Retinal pigment epithelial cell (primary cell): ENCODE measurements at places on chromosomes 11 and 22.

DNA sequence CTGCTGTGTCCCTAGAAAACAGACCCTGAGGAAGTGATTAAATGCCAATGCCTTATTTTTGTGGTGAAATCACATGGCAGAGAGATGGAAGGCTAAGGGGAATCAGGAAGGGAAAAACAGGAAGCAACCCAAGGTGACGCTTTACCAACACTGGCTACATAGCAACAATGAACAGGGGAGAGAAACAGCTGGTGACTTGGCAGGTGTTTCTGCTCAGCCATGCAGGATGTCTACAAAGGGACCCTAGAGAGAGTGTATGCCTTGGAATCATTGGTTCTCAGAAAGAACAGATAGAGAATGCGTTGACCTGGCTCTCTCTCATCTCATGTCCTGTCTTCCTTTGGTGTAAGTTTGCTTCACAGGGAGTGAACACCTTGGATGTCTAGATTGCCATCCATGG is 911.9 kb downstream of the OPCML start:
- DNase-seq = no peak

DNA sequence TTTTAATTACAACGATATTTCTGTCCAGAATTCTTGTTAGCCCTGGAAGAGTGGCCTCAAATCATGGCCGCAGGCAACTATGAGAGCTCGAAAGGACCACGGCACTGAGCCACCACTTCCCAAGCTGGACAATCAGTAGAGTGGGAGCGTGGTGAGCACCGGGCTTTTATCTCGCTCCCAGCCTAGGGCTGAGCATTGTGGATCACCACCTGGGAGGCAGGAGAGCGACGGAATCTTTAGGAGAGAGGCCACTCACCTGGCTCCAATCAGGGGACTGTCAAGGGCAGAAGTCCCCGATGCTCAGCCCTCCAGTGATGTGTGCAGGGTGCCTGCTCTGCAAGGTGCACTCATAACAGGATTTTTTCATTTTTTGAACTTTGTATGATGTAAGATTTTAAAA is 377.1 kb upstream of the B3GAT1 start:
- DNase-seq = no peak

GRCh38 chr11:8615291-8616032 is 21.4 kb upstream of the STK33 start:
- no peak for DNase-seq

DNA sequence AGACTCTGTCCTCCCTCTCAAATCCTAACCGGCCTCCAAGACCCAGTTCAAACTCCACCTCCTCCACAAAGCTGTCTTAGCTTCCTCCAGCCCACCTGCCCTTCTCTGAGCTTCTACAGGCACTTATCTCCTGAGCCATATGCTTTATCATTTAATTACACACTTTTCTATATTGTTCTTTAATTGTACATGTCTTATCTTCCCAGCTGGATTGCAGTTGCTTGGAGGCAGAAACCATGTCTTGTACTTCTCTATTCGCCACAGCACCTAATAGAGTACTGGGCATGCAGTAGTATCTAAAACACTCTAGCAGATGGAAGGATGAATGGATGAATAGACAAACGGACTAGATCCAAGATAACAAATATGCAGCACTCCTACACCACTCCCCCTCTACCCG is 11.3 kb downstream of the TRIM29 start:
- DNase-seq = no peak

DNA sequence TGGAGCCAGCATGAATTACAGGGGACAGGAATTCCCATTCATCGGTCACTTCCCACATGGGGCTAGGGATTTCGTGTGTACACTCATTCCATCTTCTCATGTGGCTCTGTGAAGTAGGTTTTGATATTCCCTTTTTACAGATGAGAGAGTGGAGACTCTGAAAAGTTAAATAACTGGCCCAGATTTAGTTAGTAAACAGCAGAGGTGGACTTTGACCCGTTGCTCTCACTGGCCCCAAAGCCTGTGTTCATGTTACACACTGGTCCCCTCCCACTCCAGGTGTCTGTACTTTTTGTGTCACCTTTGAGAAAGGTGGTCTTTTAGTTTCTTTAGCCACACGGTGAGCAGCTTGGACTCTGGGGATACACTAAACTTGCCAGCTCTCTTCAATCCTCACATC is 108.5 kb downstream of the MICAL2 start:
- no peak for DNase-seq

- DNase-seq = no peak
Measured at GRCh38 chr11:62669420-62670161, 1.9 kb upstream of the UQCC3 start.

DNA sequence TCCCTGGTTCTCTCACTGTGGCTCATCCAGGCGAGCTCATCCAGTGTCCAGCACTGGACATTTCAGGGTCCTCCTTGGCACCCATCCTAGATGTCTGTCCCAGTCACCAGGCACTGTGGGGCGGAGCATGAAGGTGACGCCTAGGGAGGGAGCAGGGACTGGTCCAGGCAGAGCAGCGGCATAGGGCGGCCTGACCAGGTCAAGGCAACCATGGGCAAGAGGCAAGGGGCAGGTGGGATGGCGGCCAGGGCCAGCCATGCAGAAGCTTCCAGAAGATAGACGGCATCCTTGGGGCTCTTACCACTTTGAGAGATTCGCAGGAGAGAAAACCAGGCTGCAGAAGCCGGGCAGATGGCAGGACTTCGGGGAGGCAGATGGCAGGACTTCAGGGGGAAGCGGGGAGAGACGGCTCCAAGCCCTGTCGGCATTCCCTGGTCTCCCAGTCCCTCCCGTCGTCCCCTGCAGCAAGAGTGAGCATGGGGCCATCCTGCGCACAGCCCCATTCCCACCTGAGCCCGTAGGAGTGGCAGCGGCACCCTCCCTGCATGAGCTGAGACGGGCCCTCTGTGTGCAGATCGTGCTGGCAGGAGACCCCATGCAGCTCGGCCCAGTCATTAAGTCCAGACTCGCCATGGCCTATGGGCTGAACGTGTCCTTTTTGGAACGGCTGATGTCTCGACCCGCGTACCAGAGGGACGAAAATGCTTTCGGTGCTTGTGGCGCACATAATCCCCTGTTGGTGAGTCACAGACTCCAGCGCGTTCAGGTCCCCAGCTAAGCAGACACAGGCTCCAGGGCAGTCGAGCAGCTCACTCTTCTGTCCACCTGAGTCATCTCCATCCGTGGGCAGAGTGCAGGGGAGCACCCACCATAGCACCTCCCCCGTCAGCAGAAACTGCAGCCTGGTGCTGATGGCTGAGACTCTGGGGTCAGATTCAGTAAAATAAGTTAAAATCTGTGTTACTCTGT is 20.1 kb upstream of the PANX2 start:
- no peak for DNase-seq

DNA sequence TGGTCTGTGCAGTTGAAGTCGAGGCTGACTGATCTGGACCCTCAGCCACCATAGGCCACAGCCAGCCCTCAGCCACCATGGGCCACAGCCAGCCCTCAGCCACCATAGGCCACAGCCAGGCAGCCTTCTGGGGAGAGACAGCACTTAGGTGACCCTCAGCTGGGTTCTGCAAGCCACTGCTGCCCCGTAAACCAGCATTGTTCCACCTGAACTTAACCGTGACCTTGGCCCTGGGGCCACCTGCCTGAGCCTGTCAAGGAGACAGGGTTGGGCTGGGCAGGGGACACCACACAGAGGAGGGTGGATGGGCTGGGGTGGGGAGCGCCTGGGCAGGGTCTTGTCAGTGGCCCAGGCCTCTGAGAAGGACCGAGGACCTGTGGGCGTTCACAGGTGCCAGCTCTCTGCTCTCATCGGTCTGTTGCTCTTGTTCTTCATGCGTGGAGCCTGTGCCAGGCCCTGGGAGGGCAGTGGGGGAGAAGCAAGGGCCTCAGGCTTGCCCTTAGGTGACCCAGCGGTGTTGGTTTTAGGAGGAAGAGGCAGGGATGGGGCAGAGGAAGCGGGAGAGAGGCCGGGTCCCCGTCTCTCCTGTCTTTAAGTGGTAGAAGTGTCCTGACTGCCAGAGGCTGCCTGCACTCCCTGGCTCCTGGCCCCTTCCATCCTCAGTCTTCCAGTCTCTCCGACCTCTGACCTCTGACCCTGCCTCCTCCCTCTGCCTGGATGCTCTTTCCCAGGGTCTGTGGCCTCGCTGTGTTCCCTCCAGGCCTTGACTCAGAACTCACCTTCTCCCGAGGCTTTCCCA is 36.9 kb downstream of the GRAMD4 start:
- DNase-seq = no peak

DNA sequence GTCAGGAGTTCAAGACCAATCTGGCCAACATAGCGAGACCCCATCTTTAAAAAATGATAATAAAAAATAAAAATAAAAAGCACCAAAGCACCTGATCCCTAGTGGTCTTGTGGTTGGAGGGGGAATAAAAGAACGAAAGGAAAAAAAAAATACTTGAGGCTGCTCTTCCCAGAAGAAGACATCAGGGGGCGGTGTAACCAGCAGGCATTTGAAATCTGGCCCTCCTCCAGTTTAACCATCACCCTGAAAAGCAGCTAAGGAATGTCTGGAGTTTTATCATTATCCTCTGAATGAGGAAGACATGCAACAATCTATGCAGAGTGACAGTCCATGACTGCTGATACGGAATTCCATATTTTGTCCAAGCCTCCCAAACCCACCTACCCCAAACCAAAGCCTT is 5.6 kb upstream of the KCTD17 start:
- no peak for DNase-seq

DNA sequence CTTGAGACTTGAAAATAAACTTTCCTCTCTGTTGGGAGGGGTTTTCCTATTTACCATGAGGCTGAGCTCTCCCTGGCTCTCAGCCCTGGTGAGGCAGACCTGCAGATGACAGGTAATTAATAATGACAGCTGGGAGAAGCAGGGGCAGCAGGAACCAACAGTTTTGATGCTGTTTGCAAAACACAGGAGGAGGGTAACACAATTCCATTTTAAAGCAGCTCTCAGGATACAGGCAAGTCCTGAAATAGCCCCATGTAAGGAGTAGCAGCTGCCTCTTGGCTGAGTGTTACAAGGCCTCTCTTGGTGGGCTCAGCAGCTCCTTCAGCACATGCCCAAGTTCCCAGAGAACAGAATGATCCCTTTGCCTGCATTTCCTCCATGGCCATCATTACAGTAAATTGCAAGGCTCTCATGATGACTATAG is 13.3 kb downstream of the PARVA start:
- no peak for DNase-seq

GRCh38 chr22:27372969-27373670 is 428.4 kb downstream of the MN1 start:
- no peak for DNase-seq

GRCh38 chr11:108246308-108246707 is 23.4 kb downstream of the ATM start:
- DNase-seq = no peak

DNA sequence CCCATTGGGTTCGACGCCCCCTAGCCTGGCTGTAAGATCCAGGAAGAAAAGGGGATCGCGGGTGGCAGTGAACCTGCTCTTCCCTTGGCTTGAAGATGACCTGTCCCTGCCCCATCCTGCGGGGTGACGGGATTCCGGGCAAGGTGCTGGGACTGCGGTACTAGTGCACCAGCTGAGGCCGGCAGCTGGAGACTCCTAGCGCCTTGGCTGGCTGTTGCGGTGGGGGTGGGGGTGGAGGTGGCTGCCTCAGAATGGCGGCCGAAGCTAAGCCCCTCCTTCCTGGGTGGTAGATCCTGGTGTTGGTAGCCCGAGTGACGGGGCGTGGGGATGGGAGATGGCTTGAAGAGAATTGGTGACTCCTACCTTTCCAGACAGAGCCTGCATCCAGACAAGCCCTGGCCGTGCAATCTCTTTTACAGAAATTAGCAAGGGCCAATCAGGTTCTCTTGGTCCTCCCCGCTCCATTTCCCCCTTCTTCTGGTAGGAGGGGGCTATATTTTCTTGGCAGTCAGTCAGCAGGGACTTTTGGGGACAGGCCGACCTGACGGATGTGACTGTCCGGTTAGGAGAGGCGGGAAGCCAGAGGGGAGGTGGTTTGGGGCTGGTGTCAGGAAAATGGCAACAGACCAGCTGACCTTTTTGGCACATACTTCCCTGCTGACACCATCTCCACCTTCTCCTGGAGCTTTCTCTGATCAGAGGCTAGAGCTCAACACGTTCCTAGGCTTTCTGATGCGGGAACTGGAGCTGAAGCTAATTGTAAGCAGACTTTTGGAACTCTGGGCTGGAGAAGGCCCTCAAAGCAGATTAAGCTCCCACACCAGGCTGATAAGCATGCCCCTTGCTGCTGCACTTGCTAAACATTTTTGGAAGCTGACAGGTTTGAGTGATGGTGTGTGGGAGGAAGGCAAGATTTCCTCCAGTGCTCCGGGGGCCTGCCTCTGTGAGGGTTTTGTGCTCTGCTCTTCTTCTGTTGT is 2.0 kb downstream of the NAV2 start:
- no peak for DNase-seq

DNA sequence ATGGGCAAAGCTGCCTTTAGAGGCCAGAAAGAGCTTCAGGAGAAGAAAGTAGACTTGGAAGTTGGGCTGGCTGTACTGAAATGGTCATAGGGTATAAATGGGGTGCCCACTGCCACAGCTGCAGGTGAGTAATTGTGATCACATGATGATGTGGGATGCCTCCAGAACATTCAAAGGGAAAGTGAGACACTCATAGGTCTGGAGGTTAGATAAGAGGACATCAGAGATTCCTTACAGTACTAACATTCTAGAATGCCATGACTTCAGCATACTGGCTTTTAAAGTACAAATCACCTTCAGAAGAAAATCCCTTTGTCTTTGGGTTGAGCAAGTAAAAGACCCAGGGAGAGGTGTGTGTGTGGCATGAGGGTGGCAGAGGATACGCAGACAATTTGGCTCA is 419.2 kb downstream of the TENM4 start:
- DNase-seq = no peak

GRCh38 chr11:123381817-123382554 is 48.1 kb upstream of the GRAMD1B start:
- no peak for DNase-seq

GRCh38 chr11:121762820-121763219 is 310.1 kb upstream of the SORL1-AS1 start:
- DNase-seq = peak; percentile 63

DNA sequence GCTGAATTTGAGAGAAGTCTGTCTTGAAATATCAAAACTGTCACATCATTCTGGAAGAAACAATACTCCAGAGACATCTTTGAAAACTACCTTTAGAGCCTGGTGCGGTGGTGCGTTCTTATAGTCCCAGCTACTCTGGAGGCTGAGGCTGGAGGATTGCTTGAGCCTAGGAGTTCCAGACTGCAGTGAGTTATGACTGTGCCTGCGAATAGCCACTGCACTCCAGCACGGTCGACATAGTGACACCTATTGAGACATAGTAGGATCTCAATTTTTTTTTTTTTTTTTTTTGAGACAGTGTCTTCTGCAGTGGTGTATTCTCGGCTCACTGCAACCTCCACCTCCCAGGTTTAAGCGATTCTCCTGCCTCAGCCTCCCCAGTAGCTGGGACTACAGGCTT is 11.5 kb upstream of the AIFM3 start:
- no peak for DNase-seq
